ENCODE measurements at places on chromosomes 5 and 9.
A peak's percentile ranks its signal among the peaks of the same experiment; 100 is the strongest.

- DNase-seq: no peak
Observed at GRCh38 chr9:73799446-73799845, 647.8 kb downstream of the ANXA1 start.

DNA sequence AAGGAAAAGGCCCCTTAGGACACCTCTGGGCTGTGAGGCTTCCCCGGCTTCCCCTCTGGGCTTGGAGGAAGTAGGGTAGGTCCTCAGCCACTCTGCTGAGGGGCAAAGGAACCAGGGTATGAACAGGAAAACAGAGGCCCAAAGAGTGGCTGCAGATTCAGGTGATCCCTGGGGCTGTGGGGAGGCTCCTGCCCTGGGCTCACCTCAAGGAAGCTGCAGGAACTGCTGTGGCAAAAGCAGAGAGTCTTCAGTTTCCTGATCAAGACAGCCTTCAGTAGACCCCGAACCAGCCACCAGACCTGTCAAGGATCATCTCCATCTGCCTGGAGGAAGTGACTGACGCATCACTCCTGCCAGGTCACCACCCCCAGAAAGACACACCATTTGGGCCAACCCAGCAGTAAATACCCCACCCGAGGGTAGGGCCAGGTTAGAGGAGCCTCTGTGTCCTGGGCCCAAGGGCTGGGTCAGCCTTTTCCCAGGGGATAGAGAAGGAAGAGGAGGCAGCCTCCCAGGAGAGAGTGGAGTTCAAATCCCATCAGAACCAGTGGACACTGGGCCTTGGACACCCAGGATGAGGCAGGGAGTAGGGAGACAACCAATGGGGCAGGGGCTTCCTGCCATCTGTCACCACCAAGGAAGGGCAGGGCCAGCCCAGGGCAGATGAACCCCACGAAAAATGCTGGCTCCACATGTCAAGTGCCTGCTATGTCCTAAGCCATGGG is 5.8 kb upstream of the ST6GALNAC6 start:
- no peak for DNase-seq

DNA sequence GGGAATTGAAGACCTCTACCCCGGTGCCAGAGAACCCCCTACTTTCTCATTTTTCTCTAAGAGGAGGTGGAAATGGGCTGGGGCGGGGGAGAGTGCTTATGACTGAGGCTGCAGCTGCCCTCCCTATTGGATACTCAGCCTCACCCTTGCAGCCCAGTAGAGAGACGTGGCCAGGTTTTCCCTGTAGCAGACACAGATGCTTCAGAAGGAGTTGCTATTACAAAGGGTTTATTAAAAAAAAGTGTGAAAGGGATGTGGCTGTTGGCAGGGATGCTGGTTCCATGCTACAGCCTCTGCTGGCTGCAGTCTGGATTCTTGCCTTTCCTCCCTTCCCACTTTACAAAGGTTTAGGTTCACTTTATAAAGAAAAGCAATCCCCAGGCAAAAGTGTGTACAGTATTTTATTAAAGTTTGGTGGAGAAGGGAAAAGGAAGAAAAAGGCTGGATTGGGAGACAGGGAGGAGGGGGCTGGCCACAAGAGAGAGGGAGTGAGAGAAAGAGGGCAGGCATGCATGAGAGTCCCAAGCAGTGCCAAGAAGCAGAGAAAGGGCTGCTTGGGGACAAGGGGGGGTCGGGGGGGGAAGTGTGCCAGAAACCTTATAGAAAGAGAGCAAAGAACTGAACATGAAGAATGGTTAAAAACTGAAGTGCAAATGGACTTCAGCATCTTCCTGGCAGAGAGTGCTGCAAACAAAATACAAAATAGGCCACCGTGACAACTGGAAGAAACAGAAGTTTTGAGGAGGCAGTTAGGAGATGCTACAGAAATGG is 29.5 kb upstream of the NFIB start:
- DNase-seq: peak; percentile 72

- peak; percentile 7 for DNase-seq
Observed at GRCh38 chr5:96245140-96246091, 187.6 kb downstream of the PCSK1 start.

DNA sequence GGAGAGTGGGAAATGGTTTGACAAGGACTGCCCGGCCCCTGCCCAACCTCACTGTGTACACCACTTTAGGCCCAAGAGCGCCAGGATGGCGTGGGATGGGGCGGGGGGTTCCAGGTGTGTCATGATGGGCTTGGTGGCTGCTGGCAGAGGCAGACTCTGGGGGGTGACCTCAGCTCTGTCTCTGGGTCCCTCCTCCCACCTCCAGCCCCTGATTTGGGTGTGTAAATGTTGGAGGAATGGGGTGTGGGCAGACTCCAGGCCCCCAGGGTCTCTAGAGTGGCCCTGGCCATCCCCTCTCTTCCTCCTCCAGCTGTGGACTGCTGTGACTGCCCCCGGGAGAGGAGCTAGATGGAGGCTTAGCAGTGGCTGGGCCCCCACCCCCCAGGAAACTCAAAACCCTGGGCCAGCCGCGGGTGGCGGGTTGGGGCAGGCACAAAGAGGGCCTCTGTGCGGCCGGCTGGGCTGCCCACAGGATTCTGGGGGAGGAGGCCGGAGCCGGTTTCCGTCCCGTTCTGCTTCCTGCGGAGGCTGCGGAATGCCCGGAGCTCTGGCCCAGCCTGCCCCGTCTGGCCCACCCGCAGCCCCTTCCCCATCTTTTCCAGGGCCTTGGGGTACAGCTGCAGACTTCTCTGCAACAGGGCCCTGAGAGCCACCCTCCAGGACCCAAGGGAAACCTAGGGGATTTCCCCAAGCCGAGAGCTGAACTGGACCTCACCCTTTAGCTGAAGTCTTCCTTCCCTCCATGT is 23.1 kb downstream of the CXXC5 start:
- DNase-seq: peak; percentile 80

- no peak for DNase-seq
Observed at GRCh38 chr9:78463750-78464149, 166.8 kb downstream of the PSAT1 start.

GRCh38 chr5:82022499-82022898 is 50.7 kb downstream of the ATG10 start:
- DNase-seq: no peak

DNA sequence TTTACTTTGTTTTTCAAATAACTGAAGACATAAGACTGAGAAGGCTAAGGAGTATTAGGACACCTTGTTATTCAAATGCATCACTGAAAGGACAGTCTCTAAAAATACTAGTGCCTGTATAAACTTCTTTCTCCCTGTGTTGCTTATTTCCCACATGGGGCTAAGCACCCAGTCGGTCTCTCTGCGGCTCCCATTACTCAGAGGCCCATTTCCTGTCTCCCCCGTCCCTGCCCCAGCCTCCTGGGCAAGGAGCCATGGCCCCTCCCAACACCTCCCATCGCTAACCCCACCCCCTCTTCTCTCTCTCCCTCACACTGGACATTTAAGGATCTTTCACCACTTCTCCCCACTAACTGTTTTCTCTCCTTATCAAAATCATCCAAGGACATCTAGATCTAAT is 81.9 kb downstream of the EBF1 start:
- DNase-seq: no peak

DNA sequence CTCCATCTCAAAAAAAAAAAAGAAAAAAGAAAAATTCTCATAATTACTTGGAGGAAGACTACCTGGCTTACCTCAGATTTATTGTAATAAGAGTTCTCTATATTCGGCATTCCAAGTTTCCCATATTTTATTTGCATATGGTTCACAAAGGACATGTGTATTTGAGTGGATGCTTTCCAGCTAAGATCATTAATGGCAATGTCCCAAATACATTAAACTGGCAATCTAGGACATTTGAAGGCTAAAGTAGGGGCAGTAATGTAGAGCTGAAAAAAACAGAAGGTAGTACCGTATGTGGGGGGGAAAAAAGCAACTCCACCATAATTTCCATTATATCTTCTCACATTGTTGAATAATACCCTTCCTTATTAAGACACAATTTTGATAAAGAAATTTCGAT is 4.9 kb downstream of the TUT7 start:
- DNase-seq: peak; percentile 14

GRCh38 chr5:89421035-89421434 is 538.1 kb upstream of the MEF2C start:
- no peak for DNase-seq

- peak; percentile 2 for DNase-seq
Observed at GRCh38 chr5:94181895-94182294, 436.5 kb downstream of the KIAA0825 start.

- DNase-seq: peak; percentile 74
Observed at GRCh38 chr5:151174612-151175101, 17.1 kb upstream of the ANXA6 start.

- no peak for DNase-seq
Observed at GRCh38 chr5:165305596-165305995, 1800.2 kb downstream of the MAT2B start.

DNA sequence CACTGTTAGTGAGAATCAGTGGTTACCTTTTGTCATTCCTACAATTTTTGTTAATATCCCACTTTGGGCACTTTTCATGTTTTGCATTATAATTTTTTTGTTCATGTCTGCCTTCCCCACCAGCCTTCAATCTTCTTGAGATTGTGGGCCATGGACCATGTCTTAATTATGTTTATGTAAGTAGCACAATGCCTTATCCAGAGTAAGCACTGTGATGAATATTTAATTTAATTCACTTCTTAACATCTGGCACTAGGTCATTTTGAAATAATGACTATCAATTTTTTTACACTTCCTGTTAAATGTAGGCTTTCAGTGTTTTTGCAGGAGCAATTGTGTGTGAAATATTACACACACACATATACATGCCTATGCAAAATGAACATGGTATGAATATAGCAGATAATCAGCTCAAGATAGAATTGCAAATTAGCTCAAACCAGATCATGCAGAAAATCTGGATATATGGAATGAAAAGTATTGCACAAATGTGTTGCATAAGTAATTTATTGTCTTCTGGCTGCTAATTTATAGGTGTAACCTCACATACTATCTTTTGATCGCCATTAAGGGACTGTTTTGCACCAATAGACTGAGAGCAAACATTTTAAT is 5.3 kb upstream of the SHOC1 start:
- DNase-seq: no peak

GRCh38 chr5:170310256-170310926 is 12.8 kb upstream of the LCP2 start:
- peak; percentile 47 for DNase-seq

DNA sequence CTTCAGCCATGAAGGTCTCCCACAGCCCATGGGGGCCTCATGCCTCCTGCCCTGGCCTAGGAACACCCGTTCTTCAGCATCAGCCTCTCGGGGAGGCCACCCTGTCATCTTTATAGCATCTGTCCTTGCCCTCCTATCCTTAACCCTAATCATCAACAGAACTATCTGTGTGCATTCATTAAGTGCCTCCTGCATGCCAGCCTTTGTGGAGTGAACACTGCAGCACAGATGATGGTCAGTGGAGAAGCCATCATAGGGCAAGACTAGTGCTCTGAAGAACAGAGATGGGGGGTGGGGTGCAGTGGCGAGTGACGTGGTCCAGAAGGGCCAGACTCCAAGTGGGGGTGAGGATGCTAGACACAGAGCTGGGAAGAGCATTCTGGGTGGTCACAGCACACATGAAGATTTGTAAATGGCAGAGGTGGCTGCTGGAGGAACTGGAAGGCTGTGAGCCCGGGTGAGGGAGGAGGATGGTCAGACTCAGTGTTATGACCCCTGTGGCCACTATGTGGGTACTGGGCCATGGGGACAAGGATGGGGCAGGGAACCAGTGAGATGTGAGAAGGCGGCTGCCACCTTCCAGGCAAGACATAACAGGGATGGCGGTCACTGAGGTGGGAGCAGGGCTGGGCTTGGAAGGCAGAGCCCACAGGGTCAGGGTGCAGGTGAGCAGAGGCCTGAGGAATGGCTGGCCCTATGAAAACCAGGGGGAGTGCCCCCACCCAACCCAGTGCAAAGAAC is 3.6 kb upstream of the CARD19 start:
- no peak for DNase-seq

DNA sequence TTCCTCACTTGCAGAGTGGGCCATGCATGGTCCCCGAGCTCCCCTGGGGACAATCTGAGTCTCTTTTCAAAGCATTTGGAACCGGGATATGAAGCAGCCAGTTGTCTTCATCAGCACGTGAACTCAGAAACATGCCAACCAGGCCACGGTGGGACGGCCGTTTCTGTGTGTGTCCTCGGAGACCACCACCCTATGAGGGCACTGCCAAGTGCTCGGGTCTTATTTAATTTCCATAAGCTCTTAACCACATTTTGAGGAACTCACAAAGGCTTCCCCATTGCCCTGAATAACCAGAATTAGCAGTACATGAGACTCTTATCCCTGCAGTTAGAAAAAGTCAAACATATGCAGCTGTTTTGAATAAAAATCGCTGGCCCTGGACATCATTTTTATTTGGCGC is 60.1 kb downstream of the OTULIN start:
- DNase-seq: no peak

- no peak for DNase-seq
Observed at GRCh38 chr9:96612966-96613589, 6.6 kb downstream of the CDC14B start.

Measured in tongue (tissue), 3 donors.